DMS 273 treated with DMSO at 0.1 percent for 48 hours (cell line): ENCODE measurements at places on chromosomes 4 and X.

- DNase-seq = no peak
These were observed 145.1 kb upstream of the VCX3A start for GRCh38 chrX:6679988-6680387.

DNA sequence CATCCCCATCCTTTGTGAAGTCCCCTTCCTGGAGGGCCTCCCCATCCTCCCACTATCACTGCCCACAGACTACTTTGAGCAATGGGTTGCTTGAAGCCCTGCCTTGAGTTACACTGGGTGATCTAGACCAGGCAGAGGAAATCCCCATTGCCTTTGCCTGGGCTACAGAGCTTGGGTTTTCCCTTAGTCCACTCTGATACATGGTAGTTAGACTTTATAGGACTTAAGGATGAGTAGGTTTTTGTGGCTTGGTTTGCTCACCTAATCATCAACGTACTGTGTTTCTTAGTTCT lies 56.6 kb downstream of the TMEM131L start:
- no peak for DNase-seq

GRCh38 chr4:126799416-126799815 lies 833.3 kb upstream of the INTU start:
- no peak for DNase-seq

DNA sequence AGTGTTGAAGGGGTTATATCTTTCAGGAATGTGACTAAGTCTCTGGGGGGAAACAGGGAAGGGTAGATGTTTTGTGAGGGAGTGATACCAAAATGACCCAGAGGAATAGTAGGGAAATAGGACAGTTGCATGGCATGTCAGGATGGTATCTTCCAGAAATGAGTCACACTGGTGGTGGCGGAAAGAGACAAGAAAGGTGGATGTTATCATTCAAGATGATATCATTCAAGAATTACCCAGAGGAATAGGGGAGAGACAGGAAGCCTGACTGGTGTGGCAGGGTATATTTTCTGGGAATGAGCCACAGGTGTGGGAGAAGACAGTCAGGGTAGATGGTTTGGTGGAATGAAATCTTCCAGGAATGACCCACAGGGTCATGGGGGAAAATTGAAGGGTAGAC lies 61.1 kb downstream of the MAOA start:
- DNase-seq = no peak

- DNase-seq = no peak
These were observed 175.6 kb downstream of the FBXO8 start for GRCh38 chr4:174107746-174108354.

GRCh38 chr4:152304220-152304619 lies 231.7 kb downstream of the FBXW7 start:
- DNase-seq = no peak

DNA sequence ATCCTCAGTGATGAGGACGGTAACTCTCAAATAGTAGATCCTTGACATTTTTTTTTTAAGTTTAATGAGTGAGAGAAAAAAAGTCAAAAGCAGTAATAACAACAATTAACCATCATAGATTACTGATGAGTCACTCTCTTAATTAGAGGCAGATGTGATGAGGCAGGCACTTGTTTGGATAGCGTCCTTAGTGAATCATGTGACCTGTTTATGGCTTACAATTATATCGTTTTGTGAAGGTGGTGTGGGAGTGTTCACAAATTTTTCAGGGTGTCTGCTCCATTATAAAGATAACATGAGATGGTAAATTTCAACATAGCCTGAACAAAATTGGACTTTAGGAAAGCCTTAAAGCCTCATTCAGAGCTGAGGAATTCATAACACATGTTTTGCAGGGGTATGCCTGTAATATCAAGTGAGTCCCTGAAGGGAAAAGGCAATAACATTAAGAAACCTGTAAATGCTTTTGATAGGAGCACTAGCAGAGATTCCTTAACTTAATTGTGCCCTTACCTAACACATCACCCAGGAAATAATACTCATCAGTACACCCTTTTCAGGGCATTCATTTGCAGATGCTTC lies 51.9 kb upstream of the XIAP start:
- no peak for DNase-seq

DNA sequence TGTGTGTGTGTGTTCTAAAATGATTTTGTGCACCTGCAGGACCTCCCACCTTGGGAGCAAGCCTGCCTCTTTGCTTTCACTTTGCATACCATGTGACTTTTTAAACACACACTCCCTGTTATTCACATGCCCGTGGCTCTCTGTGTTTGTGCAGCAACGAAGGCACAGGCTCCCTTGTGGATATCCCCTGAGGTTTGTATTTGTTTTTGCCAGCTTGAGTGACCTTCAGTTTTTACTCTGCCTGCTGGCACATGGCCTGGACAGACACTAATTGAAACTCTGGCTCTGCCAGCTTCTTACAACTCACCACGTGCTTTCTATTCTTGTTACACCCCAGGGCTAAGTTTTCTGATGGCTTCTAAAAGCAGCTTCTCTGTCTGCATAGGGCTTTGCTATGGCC lies 885.8 kb downstream of the SH3BGRL start:
- DNase-seq = no peak

GRCh38 chr4:143347484-143348111 lies 10.9 kb downstream of the GAB1 start:
- no peak for DNase-seq

GRCh38 chrX:109623997-109624396 lies 975 bp downstream of the KCNE5 start:
- no peak for DNase-seq

DNA sequence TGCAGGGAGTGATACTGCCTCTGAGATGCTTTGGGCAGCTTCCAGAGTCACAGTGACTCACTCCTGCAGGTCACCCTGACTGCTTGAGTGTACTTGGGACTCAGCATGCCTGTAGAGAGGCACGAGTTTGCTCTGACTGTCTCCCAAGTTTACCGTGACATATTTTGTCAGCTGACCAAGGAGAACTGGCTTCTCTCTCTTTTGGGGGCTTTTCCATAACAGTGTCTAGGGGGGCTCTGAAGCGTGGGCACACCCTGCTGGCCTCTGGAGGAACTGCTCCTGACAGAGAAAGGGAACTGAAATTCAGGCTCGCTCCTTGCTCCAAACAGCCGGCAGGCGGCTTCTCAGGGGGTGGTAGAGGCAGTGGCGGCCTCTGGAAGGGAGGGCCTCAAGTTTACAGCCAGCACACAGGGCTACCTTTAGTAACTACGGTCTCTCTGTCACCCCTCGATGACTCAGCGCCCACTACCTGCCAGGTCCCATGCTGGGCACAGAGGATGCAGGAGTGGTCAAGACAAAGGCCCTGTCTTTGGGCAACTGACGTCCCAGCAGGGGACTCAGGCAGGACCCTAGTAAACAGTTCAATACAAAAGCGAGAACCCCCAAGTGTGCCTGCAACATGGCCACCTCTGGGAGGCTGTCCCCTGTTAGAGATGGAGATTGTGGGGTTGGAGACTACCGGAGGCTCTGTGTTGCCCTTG lies 17.8 kb downstream of the ZNF185 start:
- peak; percentile 46 for DNase-seq

- DNase-seq = no peak
These were observed 13.5 kb upstream of the PRSS48 start for GRCh38 chr4:151263455-151263854.

DNA sequence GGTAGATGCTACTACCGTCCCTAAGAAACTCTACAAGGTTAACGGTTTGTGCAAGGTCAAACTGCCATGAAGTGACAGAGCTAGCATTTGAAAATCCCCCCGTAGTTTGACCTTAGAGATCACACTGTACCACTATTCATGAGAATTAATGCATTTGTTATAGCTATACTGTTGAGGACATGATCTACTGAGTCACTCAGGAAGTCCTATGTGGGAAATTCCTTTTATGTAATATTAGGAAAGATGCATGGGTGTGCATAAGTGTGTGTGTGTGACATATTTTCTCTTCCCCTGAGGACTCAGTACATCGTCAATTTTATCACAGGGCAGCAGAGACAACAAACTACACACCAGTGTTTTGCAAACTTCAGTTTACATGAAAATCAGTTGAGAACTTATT lies 141.1 kb downstream of the FBXW7 start:
- DNase-seq = no peak

DNA sequence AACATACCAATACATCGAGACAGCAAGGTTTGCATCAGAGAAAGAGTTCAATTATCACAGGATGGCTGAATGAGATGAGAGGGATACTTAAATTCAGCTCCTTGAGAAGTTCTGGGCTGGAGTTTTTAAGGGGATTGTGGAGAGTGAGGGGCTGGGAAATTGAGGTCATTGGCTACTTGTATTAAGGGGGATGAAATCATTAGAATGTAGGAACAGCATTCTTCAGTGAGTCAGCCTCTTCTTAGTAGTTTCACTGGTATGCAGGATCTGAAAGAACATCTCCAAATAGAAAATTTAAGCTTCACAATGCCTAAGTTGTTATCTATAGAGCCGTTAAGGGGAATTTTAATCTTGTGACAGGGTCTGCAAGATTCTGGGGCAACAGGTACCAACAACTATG lies 211.6 kb upstream of the TAPT1 start:
- no peak for DNase-seq

DNA sequence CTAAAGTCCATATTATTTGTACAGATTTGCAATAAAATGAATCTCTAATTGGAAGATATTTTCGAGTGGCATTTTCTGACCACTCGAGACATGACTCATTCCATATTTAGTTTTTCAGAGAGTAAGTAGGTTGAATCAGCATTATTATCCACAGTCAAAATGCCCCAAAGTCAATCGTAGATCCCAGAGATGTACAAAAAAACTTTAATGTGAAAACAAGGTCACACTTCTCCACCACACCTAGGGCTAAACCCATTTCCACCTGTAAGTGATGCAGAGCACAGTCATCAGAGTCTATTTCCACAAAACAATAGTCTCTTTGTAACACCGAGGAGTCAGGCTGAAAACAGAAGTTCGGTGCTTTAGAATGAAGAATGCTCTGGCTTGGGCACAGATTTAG lies 117.1 kb upstream of the TENM3 start:
- DNase-seq = no peak

GRCh38 chr4:8394061-8394519 lies 46.4 kb downstream of the ACOX3 start:
- no peak for DNase-seq

- DNase-seq = no peak
These were observed 18.3 kb downstream of the BLOC1S4 start for GRCh38 chr4:6734165-6734786.

- no peak for DNase-seq
These were observed 61.1 kb upstream of the C1QTNF7 start for GRCh38 chr4:15366721-15367120.

DNA sequence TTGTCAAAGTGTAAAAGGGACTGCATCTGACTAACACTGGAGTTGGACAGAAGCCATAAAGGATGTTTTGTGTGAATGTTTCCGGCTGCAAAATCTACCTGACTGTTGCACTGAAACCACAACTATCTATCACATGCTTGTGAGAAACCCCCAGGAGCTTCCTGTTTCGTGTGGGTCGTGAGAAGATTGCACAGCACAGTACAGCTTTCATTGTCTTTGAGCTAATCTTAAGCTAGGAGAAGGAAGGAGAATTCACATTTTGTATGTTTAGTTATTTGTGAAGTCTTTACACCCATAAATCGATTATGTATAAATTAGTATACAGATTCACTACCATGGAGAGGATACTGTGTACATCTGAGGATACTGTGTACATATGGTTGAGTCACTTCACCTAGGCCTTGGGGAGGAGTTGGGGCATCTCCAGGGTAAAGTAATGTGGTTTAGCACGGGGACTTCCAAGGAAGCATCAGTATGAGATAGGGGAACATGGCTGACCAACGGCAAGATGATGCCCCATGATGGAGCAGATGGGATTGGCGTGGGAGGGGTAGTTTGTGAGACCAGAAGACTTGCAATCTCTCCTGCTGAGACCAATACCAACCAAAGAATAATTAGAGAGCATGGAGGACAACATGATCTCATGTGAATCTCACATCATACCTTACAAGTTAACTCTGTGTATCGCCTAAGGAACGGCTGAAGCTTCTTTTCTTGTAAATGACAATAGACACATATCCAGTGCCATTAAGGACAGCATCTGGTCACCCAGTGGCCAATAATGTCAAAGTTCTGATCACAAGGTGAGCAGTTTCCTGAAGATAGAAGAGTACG lies 43.1 kb upstream of the FAM9C start:
- no peak for DNase-seq
